ENCODE measurements at places on chromosomes 5 and 9.

DNA sequence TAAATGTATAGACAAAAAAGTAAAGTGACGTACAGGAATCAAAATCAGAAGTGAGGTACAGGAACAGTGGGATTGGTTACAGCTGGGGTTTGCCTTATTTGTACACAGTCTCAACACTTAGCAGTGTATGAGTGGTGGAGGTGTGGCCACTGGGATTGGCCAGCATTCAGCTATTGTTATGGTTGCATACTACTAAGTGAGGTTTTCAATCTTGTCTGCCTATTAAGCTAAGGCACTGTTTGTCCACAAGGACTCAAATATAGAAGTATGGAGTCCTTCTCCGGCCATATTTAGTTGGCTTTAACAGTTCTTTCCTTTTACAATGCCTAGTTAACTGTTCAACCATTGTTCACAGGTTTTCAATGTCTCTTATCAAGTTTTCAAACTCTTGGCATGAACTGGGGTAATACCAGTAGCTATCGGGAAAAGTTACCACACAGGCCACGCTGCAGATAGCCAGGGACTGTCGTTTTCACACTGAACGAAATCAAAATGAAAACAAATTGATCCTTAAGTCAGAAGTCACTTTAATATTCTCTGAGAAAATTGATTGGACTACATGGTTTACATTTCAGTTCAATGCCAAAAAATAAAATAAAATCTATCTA is 176.0 kb upstream of the FREM1 start:
- no peak for DNase-seq

- DNase-seq, result no peak
Measured at GRCh38 chr5:155140646-155141045, 127.1 kb downstream of the KIF4B start.

DNA sequence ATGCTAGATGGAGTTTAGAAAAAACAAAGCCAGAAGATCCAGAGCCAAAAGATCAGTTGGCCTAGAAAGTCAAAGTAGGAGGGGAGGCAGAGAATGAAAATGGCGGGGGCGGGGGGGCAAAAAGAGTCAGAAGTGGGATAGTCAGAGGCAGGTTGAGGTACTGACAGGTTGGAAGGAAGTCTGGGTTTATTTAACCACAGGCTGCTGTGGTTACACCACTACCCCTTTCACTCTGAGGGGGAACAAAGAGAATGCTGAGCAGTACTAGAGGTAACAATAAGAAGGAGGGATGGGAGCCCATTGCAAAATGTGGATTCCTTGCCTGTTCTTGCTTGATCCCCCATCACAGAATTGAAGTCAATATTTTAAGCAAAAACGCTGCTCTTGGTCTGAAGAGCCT is 111.8 kb downstream of the CAVIN4 start:
- no peak for DNase-seq

DNA sequence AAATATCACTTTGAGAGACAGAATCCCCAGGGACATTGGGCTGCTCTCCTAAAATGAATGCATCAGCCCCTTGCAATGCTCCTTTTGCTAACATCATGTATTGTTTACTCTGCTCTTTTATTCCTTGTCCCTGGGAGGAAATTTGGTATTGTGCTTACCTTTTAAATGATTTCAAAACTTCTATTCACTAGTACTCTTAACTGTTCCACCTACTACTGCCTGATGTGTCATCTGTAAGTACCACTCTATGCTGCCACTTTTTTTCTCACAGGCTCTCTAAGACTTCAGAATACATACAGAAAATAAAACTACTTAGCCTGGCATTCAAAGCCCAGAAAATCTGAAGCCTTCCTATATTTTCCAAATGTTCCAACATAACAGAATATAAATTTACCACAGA is 667.2 kb downstream of the BRINP1 start:
- no peak for DNase-seq

DNA sequence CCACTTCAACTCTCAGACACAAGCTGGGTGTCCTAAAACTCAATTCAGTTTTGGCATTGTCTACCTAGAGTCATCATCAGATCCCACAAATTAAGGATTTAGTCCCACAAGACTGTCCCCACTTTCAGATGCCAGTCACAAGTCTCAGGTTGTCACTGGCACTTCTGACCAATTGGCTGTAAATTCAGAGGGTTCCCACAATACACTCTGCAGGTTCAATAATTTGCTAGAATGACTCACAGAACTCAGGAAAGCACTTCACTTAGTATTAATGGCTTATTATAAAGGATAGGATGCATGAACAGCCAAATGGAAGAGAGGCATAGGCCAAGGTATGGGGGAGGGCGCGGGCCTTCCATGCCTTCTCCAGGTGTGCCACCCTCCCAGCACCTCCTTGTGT is 209.1 kb downstream of the SREK1 start:
- no peak for DNase-seq

GRCh38 chr5:58950224-58950623 is 367.3 kb downstream of the RAB3C start:
- no peak for DNase-seq

DNA sequence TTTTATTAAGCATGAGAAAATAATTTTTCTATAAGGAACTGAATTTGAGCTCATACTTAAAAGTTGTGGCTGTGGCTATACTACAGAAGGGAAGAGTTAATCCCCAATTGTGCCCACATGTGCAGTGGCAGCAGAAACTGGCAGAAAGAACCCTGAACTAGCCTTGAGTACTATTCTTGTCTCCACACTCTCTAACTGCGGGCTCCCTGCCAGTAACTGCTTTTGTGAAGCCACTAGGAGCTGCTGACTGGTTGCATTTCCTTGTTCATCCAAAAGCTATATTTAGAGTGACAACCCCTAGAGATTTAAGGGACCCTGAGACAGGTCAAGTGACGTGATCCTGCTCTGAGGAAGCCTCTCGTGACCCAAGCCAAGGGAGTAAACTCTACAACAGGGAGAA is 238.6 kb downstream of the ELAVL2 start:
- no peak for DNase-seq

DNA sequence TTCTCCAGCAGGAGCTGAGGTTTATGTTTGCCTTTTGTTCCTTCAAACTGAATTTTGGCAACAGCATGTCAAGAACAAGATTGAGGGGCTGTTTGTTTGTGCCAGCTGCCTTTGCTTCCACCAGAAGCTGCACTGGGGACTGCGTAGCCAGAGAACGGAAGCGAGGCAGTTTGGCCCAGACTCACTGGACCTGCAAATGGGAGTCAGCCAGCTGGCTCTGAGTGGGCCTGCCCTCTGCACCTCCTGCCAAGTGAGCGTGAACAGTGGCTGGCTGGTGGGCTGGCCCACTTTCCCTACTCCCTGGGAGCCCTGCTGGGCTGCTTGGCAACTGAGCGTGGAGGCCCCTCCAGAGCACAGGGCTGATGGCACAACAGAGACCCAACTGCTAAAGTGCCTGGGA is 111.6 kb downstream of the GALNT10 start:
- no peak for DNase-seq

DNA sequence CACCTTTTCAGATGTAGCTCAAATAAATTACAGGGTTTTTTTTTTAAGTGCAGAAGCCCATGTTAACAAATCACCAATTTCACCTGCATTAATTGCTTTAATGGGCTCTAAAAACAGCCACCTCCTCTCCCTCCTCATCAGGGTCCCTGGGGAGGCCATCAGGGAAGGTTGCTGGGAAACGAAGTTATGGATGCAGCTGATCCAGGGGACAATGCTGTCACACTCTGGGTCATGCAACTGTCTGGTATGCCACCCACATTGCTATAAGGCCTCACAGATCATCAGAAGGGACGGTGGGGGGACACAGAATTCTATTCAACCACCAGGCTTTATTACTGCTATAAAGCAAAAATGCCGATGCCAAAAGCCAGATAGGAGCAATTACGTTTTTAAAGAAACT is 9.3 kb downstream of the WHRN start:
- DNase-seq, result no peak

DNA sequence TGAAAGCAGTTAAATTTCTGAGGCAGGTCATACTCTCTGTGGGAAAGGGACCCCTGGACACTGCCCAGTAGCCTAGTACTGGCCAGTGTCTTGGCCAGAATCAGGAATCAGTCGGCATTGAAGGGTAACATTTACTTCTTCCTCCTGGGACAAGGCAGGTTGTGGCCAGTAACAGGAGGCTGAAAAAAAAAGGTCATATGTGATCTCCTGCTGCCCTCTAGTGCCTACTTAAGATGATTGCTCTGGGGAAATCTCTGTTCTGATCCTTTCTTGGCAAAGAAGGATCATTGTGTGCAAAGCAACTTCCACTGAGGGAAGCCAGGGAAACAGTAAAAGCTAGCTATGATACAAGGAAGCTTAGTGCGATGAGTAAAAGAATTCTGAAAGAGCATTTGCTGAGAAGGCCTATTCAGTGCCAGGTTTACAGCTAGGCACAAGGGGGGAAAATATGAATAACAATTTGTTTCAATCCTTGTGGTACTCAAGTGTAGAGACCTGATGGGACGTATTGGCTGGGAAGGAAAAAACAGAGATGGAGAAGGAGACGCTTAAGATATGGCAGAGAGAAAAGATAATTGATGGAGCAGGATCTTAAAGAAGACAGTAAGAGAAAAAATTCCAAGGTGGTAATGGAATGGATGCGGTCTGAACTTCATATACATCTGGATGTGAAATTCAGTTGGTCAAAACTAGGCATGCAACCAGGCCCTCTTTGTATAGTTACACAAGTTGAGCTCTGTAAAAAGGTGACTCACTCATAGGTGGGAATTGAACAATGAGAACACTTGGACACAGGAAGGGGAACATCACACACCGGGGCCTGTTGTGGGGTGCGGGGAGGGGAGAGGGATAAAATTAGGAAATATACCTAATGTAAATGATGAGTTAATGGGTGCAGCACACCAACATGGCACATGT is 25.8 kb upstream of the TRIM32 start:
- no peak for DNase-seq

- DNase-seq, result no peak
Measured at GRCh38 chr5:35884191-35884769, 27.6 kb downstream of the IL7R start.

DNA sequence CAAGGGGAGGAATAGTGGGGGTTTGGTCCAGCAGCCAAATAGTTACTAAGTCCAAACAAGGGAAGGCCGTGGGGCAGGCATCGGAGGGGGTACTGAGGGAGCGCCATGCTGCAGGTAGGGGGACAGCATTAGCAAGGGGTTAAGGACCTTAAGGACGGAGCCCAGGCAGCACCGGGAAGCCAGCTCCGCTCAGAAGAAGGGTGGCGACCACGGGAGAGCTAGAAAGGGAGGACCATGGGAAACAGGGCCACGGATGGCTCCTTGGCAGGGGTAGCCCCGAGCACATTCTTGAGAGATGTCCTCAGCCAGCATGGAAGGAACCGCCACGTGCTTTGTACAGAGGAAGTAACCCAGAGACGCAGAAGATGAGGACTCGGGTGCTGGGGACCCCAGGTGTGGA is 76.2 kb upstream of the STXBP1 start:
- DNase-seq, result no peak

GRCh38 chr5:14521748-14522147 is 59.8 kb upstream of the OTULINL start:
- DNase-seq, result no peak

DNA sequence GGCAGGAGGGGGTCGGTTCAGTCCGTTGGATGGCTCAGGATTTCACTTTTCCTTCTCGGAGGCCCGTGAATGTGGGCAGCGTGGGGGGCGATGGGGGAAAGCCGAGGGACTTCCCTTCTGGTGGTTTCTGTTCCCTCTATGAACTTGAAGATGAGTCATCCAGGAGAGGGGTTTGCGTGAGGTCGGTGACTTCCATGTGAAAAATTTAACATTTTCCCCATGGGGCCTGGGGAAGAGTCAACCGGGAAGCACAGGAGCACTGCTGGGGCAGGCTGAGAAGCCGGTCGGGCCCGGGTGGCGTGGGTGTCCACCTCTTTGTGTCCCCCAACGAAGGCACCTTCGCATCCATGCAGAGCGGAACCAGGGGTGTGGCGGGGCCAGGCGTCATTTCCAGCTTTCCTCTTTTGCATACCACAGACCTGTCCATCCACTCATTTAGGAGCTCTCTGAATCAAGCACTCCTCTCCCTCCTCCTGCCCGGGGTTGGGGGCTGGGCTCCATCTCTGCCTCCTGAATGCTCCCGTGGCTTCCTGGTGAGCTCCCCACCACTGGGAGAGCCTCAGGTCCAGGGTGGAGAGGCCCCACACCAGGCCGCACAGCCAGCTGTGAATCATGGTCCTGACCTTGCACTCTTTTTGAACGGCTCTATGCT is 68.4 kb downstream of the ANKRD33B start:
- DNase-seq, result peak; percentile 39

DNA sequence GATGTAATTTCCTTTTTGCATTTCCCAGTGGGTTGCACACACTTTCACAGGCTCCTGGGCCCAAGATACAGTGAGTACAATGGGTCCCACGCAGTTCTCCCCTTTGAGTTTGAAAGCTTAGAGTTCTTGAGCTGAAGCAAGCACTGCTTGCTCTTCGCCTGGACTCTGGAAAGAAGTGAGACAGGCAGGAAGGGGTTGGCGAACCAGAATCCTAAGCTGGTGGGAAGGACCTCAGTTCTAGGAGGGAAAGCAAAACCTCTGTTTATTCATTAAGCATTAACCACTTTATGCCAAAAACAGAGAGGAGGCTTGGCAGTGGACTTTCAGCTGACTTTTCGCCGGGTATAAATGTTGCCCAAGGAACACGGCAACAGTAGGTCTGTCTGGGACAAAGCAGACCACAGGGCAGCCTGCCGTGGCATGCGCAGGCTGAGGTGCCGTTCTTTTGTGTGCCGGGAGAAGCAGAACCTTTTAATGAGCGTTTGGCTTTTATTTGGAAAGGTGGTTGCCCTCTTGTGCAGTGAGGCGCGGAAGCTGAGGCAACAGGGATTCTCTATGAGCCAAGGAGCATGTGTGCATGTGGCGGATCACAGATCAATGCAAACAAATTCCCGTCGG is 239.9 kb upstream of the PANK3 start:
- no peak for DNase-seq

GRCh38 chr9:78014776-78015175 is 16.8 kb downstream of the GNAQ start:
- no peak for DNase-seq

Data from stimulated activated CD4-positive, alpha-beta T cell treated with anti-CD3 and anti-CD28 coated beads, TNF-alpha, amount 100 ng/mL, for 48 hours (primary cell).